Activated T-helper 1 cell treated with anti-CD3 and anti-CD28 coated beads, Interleukin-12 subunit alpha, Interleukin-12 subunit beta, Interleukin-2, Interleukin-4 antibody, amounts not matched to agents 30 ng/mL and 10 ng/mL and 1 ng/mL, durations not matched to agents 14 hours and 24 hours and 36 hours (primary cell): ENCODE measurements at places on chromosomes 3 and 15. TPM values are rescaled to one million over a fixed set of nuclear protein-coding genes. Genes with fewer than 3 reads are reported as not detected.

- H3K27ac ChIP-seq = no peak overlapping the region
- peaks cover 6% of the 10 kb centered on the region for H3K4me1 ChIP-seq
- H3K27me3 ChIP-seq = peaks cover 41% of the 10 kb centered on the region
Observed at GRCh38 chr15:84079885-84080777, 155.4 kb upstream of the GOLGA6L4 start.

- H3K27me3 ChIP-seq = no peaks in the 10 kb centered on the region
- no peaks in the 10 kb centered on the region for H3K36me3 ChIP-seq
- H3K4me1 ChIP-seq = no peaks in the 10 kb centered on the region
Observed at GRCh38 chr3:182308328-182308727, 485.0 kb upstream of the ATP11B start.

DNA sequence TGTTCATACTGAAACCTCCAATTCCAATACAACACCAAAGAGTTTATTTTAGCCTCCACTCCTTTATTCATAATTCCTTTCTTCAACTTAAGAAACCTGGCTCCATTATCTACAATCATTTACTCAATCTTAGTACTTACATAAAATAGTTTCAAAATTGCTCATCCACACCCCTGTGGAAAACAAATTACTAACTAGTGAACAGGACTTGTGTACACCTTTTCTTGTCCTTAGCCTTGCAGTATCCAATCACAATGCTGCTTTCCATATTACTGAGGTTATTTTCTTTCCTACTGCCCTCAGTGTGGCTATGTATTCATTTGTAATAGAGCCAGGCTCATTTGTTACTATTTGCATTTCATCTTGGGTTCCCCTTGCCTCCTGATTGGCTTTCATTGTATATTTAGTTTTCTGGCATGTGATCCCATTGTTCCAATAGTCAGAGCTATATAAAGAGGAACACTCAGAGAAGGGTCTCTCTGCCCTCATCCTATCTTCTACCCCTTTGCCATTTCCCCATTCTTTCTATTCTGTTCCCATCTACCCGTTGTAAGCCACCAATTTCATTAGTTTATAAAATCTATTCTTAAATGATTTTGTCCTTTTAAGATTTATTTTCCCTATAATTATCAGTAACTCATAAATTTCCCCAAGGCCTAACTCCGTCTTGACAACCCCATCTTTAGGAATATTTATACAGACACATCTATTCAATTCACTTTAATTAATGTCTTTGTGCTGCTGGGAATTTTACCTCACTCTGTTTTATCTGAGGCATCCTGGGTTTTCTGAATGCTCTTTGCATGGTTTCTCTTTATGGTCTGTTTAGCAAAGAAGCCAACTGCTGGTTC lies 67.9 kb upstream of the RBP1 start:
- H3K27ac ChIP-seq = no peak overlapping the region
- H3K4me3 ChIP-seq = no peak overlapping the region
- DNase-seq = no peak
- no peaks in the 10 kb centered on the region for H3K27me3 ChIP-seq
- H3K36me3 ChIP-seq = no peaks in the 10 kb centered on the region

GRCh38 chr3:55172913-55173312 lies 245.1 kb upstream of the LRTM1 start:
- H3K27ac ChIP-seq = no peak overlapping the region
- no peak for DNase-seq
- H3K4me1 ChIP-seq = no peaks in the 10 kb centered on the region
- no peak overlapping the region for H3K4me3 ChIP-seq

DNA sequence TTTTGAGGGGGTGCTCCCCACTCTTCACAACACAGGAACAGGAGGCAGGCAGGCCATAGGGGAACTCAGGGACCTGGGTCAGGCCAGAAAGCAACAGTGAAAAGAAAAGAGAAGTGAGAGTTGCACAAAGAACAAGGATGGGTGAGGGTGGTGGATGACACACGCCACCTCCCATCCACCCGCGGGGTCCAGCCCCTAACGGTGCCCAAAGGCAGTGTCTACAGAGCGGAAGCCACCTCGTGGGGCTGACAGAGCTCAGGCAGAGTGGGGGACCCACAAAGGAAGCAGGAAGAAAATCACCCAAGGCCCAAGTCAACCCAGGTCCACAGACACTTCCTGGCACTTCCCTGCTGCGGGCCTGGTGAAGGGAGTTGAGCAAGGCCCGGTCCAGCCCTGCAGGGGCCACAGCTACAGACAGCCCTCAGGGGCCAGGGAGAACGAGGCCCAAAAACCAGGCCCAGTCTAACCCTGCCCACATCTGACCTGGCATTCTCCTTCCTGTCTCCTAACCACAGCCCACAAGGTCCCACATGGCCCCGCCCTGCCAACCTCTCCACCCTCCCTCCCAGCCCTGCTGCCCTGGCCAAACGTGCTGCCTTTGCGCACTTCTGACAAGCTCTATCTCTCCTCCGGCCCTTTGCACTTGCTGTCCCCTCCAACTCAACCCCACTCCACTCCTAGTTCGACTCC lies 5.9 kb downstream of the NUP210 start:
- peaks cover 29% of the 10 kb centered on the region for H3K36me3 ChIP-seq
- H3K27me3 ChIP-seq = no peaks in the 10 kb centered on the region
- peaks cover 59% of the 10 kb centered on the region for H3K4me1 ChIP-seq
- H3K27ac ChIP-seq = peak overlapping the region; percentile 93

The TMEM158 gene
- 0.26 and 0.61 TPM in 2 replicates for total RNA-seq

The OCA2 gene
- not detected in 2 replicates for total RNA-seq

The CADPS gene
- total RNA-seq = not detected in 2 replicates
